Esophagus squamous epithelium (tissue), 5 donors: ENCODE measurements at places on chromosomes 5 and 9.

- DNase-seq, result no peak
Observed at GRCh38 chr9:89891221-89891590, 286.4 kb downstream of the GADD45G start.

DNA sequence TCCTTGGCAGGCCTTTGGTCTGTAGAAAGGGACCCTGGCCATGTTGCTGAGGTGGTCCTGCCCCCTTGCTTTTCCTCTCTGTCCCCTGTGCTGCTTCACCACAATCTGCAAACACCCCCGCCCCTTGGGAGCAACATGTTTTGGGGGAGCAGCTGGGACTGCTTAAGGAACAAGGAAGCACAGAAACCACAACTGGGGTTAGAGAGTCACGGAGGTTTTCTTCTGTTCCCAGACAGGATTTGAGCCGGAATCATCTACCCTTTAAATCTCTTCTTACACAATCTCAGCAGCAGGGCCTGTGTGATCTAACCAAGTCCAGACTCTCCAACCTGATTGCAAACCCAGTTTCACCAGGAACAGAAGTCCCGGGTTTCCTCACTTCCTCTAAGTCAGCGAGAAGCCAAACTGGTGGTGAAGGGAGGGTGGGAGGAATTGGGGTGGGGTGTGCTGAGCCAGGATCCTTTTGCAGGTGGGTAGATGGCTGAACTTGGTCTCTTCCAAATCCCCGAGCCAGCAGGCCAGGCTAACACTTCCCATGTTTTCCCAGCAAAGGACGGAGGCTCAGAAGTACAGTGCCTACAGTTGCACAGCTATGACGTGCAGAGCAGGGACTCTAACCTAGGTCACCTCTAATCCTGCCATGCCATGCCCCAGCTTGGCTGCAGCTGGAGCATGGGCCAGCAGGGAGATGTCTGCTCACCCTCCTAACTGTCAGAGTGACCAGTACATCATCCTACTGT, 25.0 kb downstream of the SH3PXD2B start:
- DNase-seq, result no peak

GRCh38 chr9:135993409-135993742, 32.2 kb upstream of the UBAC1 start:
- no peak for DNase-seq

- DNase-seq, result no peak
Observed at GRCh38 chr5:170612256-170612678, 108.4 kb downstream of the KCNIP1 start.

- no peak for DNase-seq
Observed at GRCh38 chr9:111094958-111095357, 56.7 kb upstream of the LPAR1 start.

DNA sequence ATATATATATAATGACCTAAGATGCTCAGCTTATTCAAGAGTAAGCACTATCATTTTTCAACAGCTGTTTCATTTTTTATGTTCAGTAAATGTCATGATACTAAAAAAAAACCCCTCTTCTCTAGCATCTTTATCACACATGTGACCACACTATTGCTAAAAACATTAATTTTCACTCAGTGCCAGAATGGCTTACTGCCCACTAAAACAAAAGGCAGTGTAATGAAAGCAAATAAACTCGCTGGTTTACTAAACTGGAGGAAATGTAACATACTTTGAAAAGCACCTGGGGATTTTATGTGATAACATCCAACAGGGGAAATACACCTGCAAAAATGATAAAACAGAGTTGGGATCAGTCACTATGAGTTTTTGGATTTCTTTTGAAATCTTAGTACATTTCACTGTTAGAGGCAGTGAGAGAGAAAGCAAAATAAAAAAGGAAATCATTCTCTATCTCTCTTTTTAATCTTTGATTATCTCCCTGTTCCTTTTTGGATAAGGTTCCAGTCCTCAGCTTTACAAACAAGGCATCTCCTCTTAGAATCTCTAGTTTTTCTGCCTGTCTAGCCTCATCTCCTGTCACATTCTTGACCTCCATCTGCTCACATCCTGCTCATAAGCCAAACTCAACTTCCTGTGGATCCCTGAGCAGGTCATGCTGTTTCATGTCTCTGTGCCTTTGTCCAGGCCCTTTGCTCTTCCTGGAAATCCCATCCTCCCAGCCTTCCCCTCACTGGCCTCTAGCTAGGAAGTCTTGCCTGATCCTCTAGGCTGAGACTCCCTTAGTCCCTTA, 338.0 kb downstream of the MAN2A1 start:
- DNase-seq, result no peak

- DNase-seq, result no peak
Observed at GRCh38 chr5:40627706-40628105, 52.0 kb upstream of the PTGER4 start.

DNA sequence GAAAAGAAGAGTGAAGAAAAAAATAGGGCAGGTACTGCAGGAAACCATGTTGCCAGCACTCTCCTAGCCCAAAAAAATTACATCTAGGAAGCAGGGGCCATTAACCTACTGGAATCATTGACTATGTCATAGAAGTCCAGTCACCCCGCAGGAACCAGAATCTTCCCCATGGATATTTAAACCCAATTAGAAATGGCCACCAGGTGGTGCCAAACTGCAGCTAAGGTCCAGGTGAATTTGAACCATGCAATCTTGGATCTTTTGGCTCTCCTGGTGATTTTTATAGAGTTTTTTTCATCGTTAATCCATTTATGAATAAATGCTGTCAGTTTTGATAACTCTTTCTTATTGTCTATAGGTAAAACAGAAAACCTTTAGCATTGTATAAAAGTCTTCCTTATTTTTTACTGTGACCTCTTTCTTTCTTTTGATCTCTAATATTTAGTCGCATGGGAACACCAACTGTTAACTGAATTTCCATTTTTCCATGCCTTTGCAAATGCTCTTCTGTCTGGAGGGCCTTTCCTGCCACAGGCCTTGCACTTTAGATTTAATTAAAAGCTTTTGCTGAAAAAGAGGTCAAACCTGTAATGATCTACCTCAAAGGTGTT, 147.5 kb upstream of the FGF10 start:
- no peak for DNase-seq

- no peak for DNase-seq
Observed at GRCh38 chr9:88092797-88093331, 45.4 kb downstream of the SPATA31C2 start.

DNA sequence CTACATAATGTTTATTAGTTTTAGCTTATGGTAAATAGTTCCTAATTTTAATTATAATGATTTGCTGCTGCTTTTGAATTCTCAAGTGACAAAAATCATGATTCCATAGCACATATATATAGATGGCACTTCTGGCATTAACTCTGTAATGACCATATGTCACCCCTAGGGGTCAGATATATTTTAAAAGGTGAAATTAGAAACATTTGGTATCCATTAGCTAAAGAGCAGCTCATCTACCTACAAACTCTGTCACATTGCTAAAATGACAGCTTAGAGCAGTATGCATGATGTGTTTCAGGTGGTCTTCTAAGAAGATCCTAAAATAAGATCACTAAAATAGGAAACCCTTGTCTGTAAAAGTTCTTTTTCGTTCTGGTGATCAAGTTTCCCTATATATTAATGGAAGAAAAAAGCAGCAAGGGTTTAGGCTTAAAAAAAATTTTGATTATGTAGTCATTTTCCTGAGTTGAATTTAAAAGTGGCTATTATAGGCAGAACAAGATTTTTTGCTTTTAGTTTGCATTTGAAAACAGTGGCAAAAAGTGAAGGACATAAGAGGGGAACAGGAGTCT, 157.7 kb upstream of the POU5F2 start:
- no peak for DNase-seq

DNA sequence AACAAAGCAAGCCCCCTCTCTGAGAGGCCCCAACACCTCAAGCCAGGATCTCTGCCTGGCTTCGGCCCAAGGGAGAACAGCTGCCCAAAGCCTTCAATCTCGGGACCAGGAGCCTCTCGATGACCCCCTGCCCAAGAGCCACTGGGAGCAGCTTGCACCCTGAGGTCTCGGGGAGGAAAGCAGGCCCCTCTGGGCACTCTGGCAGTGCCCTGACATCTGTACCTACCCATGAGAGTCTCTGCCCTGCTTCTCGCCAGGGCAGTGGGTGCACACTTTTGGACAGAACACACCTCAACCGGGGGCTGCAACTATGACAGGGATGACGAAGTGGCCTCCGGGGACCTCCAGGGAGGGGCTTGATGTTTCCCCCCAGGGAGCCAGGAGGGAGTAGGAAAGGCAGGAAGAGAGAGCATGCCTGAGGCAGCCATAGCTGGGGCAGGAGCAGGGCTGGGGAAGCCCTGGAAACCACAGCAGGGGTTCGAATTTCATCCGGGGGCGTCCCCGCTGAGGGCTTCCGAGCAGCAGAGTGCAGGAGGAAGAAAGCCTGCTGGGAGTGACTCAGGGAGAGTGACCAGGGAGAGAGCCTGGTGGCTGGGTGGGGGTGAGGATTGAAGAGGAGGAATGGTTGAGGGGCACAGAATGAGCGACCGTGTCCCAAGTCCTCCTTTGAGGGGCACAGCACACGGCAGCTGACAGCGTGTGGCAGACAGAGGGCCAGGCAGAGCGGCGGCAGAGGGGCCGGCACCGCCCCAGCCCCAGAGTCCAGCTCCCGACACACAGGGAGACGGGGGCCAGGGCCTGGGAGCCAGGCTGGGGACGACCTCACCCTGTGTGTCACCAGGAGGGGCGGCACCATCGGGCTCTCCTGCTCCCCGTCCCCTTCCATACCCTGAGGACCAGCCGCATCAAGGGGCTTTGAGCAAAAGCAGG, 1.8 kb downstream of the LPCAT1 start:
- DNase-seq, result no peak

GRCh38 chr9:76552751-76553455, 93.9 kb downstream of the GCNT1 start:
- no peak for DNase-seq

GRCh38 chr5:174567506-174568141, 156.8 kb upstream of the MSX2 start:
- DNase-seq, result no peak

DNA sequence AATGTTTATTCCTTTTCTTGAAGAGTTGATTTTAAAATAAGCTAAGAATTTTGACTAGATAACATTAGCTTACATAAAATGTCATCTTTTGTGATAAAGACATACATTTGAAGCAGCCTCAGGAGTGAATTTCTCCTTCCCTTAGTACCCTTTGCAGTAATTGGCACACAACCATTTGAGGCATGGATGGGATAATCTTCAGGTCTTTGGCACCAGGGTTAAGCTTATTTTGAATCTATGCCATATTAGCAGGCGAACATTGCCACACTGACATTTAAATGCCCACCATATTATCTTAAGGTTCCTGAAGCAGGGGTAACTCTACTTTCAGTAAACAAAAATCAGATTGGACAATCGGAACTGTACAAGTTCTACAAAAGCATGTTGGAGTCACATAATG, 126.0 kb downstream of the NR3C1 start:
- DNase-seq, result no peak

GRCh38 chr5:118405650-118406061, 582.7 kb downstream of the DTWD2 start:
- DNase-seq, result no peak

- no peak for DNase-seq
Observed at GRCh38 chr9:23638011-23638410, 188.0 kb downstream of the ELAVL2 start.

DNA sequence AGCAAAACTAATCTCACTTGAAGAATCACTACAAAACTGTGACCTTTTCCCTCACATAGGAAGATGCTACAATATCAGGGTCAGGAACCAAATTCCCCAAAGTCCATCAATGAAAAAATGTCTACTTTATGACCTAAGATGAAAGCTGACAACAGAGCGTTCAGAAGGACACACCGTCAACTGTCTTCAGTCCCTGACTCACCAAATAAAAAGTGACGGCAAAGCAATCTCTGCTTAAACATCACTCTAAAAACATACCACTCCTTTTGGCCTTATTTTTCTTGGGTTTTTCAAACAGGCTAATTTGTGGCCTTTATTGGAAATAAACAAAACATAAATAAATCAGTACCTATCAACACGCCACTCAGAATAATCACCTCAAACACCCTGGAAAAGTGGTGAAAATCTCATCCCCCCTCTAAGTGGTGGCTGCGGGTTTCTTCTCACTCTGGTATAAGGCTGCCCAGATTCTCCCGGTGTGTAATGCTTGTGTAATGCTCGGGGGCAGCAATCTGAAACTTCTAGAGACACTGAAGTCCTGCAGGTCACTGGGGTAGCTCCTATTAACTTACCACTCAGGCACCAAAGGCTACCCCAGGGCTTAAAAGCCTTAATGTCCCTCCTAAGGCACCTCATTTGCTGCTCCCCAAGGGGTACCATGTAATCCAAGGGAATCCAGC, 29.5 kb downstream of the SEMA4D start:
- no peak for DNase-seq

GRCh38 chr5:93299681-93300308, 281.2 kb downstream of the NR2F1-AS1 start:
- DNase-seq, result no peak

- no peak for DNase-seq
Observed at GRCh38 chr5:14902826-14903560, 31.4 kb upstream of the ANKH start.

- no peak for DNase-seq
Observed at GRCh38 chr5:173246511-173246910, 11.5 kb upstream of the NKX2-5 start.

DNA sequence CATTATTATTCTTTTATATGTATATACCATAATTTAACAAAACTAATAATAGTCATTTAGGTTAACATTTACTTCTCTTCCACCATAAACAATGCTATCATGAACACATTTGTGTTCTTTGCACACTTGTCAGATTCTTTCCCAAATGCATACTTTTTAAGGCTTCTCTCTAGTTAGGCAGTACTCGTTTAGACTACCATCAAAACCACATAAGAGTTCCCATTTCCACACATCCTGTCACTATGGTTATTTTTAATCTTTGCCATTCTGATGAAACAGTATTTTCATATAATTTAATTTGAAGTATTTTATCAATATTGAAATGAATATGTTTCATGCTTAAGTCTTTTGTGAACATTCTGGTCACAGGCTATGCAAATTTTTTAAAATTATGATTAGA, 15.1 kb downstream of the DROSHA start:
- no peak for DNase-seq

GRCh38 chr9:77912895-77913693, 118.5 kb downstream of the GNAQ start:
- DNase-seq, result no peak

DNA sequence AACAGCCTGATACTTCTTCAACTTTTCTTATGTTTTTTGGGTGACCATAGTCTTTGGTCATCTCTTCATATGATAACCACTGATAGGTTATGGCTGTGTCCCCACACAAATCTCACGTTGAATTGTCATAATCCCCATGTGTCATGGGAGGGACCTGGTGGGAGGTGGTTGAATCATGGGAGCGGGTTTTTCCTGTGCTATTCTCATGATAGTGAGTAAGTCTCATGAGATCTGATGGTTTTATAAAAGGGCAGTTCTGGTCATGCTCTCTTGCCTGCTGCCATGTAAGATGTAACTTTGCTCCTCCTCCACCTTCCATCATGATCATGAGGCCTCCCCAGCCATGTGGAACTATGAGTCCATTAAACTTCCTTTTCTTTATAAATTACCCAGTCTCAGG, 8.7 kb downstream of the RHOBTB3 start:
- DNase-seq, result no peak

DNA sequence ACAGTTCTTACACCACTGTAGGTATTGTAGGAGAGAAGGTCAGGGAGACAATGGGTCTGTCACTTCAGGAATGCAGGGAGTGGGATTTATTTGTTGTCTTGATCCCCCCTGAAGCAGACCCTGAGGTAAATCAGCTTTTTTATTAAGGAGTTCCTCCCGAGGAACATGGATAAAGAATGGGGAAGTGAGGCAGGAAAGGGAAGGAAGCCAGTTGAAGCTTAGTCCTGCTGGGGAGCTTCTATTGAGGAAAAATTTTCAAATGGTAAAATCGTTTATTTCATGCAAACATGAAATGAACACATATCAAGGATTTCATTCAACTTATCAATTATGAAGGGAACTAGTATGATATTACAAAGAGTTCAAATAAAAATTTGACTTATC, 318.6 kb upstream of the PIK3R1 start:
- no peak for DNase-seq
